ENCODE measurements at places on chromosomes 5 and 9.

GRCh38 chr5:180389252-180390101, 36.3 kb upstream of the GFPT2 start:
- DNase-seq, result no peak

DNA sequence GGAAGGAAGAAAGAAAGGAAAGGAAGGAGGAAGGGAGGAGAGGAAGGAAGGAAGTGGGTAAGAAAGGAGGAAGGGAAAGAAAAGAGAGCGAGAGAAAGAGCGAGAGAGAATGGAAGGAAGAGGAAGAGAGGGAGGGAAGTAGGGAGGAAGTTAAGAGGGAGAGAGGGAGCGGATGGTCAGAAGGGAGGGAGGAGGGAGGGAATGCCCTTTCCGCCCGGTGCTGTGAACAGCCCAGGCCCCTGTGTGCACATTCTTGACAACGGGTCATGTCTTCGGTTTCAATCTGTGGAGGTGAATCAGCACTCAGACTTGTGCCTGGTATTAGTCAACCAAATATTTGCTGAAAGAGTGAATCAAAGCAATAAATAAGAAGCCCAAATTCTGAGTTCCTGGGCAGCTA, 39.2 kb downstream of the PRUNE2 start:
- DNase-seq, result no peak

GRCh38 chr9:111029260-111029659, 9.0 kb downstream of the LPAR1 start:
- DNase-seq, result no peak

DNA sequence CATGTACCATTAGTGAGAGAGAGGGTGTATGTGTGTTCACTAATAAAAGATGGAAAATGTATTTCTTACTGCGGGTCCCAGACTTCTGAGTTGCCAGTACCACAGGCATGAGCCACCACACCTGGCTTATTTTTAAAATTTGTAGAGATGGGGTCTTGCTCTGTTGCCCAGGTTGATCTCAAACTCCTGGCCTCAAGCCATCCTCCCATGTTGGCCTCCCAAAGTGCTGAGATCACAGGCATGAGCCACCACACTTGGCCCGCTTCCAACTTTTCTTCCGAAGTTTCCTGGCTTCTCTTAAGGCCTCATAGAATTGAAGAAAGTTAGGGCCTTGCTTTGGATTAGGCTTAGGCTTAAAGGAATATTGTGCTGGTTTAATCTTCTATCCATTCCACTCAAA, 40.4 kb upstream of the F2RL2 start:
- no peak for DNase-seq

DNA sequence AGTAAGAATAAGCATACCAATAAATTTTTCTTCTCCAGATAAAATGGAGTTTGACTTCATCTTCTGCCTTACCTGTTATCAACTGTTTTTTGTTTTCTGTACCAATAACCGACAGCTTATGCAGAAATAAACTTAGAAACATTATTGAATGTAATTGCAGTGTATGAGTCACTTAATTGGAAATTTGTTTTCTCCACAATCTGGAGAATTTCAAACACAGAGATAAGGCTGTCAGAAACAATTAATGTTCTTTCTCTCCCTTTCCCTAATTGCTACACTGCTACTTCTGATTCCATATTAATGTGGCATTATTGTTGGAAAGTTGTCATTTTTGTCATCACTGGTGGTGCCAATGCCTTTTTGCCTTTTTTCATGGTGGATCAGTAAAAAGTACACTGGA, 180.3 kb downstream of the SLCO4C1 start:
- no peak for DNase-seq

- DNase-seq, result no peak
Observed at GRCh38 chr5:8366266-8366665, 497.3 kb downstream of the MTRR start.

GRCh38 chr5:110623874-110624273, 102.6 kb downstream of the TMEM232 start:
- no peak for DNase-seq

All from GM12891 (cell line).